ENCODE measurements at places on chromosomes 4 and X.
A peak's percentile ranks its signal among the peaks of the same experiment; 100 is the strongest.

- no peaks in the 10 kb centered on the region for H3K4me1 ChIP-seq
- H3K27ac ChIP-seq: no peak overlapping the region
- H3K4me3 ChIP-seq: no peak overlapping the region
These were observed 31.5 kb downstream of the TMEM271 start for GRCh38 chr4:544386-545105.

DNA sequence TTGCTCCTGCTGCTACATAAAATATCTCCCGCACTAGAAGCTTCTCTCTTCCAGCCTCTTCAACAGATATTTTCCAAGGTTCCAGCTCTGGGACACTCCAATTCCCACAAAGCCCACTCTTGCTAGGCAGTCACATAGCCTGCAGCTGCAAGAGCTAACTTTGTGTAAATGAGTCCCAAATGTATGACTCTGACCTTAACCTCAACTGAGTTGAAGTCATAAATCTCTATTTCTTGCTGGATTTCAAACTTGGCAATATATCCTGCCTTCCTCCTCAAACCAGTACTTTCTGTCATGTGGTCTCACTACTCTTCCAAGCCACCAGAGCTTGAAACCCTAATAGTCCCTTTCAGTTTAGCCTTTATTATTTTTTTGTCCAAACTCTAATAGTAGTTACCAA, 315.4 kb upstream of the GRIA3 start:
- H3K4me3 ChIP-seq: no peak overlapping the region
- H3K4me1 ChIP-seq: no peaks in the 10 kb centered on the region
- no peak for DNase-seq

DNA sequence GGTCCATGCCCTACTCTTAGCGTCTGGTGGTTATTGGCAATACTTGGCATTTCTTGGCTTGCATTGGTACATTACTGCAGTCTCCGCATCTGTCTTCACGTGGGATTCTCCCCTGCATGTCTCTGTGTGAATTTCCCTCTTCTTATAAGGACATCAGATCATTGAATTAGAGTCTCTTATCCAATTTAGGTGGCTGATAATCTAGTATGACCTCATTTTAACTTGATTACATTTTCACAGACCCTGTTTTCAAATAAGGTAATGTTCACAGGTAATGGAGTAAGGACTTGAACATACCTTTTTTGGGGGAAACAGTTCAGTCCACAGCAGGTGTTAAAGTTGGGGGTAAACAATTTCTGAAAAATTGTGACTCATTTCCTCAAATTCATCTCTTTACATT, 16.6 kb downstream of the KIAA0232 start:
- H3K4me1 ChIP-seq: peaks cover 17% of the 10 kb centered on the region
- no peaks in the 10 kb centered on the region for H3K36me3 ChIP-seq
- no peak overlapping the region for H3K4me3 ChIP-seq
- DNase-seq: no peak
- H3K27me3 ChIP-seq: no peaks in the 10 kb centered on the region

- no peaks in the 10 kb centered on the region for H3K36me3 ChIP-seq
- H3K4me3 ChIP-seq: no peak overlapping the region
- no peaks in the 10 kb centered on the region for H3K27me3 ChIP-seq
- no peak for DNase-seq
- no peaks in the 10 kb centered on the region for H3K4me1 ChIP-seq
These were observed 41.5 kb upstream of the PGRMC1 start for GRCh38 chrX:119194621-119195020.

- H3K4me3 ChIP-seq: no peak overlapping the region
- DNase-seq: no peak
- H3K27me3 ChIP-seq: no peaks in the 10 kb centered on the region
- H3K36me3 ChIP-seq: no peaks in the 10 kb centered on the region
These were observed 305.9 kb downstream of the AFF2 start for GRCh38 chrX:148806145-148806870.

GRCh38 chr4:152860046-152860445, 76.1 kb upstream of the FHDC1 start:
- no peaks in the 10 kb centered on the region for H3K4me1 ChIP-seq
- peaks cover 14% of the 10 kb centered on the region for H3K36me3 ChIP-seq
- H3K4me3 ChIP-seq: no peak overlapping the region
- no peak overlapping the region for H3K27ac ChIP-seq

DNA sequence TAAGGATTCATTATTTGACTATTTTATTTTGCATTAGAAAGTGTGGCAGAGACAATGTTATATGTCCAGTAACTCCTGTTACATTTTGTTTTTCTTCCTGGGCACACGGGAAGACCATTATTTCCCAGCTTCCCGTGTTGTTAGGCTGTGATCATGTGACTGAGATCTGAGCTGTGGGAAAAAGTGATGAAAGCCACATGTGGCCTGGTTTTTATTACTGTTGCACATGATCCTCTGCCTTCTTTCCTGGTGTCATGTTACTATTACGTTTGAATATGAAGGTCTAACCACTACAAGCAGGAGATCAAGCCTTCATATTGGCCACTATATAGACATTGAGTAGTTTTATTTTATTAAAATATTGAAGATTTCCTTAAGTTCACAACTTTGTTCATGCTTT, 28.2 kb upstream of the MID1 start:
- H3K27me3 ChIP-seq: no peaks in the 10 kb centered on the region
- no peaks in the 10 kb centered on the region for H3K4me1 ChIP-seq
- H3K27ac ChIP-seq: no peak overlapping the region
- H3K36me3 ChIP-seq: no peaks in the 10 kb centered on the region
- H3K4me3 ChIP-seq: no peak overlapping the region

DNA sequence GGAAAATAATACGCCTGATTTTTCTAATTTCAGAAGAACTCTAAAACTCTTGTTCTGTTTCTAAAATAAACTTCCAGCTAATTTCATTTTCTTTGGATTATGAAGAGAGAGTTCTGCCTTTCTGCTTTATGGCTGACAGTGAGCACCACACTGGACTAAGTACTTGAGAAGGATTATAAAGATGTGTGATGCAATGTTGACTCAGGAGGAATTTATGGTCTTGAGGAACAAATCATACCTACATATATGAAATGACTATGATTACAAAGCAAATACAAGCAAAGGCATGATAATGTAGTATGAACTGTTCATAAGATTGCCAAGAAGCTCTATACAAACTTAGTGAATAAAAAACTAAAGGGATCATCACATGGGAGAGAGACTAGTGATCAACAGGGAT, 13.0 kb upstream of the SLC25A5 start:
- no peaks in the 10 kb centered on the region for H3K27me3 ChIP-seq
- H3K36me3 ChIP-seq: no peaks in the 10 kb centered on the region
- H3K4me3 ChIP-seq: no peak overlapping the region
- H3K27ac ChIP-seq: no peak overlapping the region
- no peak for DNase-seq

- no peaks in the 10 kb centered on the region for H3K27me3 ChIP-seq
- no peaks in the 10 kb centered on the region for H3K36me3 ChIP-seq
- no peak overlapping the region for H3K27ac ChIP-seq
- no peak for DNase-seq
These were observed 35.5 kb downstream of the EREG start for GRCh38 chr4:74400395-74400794.

- no peak overlapping the region for H3K4me3 ChIP-seq
- H3K36me3 ChIP-seq: no peaks in the 10 kb centered on the region
- no peak overlapping the region for H3K27ac ChIP-seq
- no peaks in the 10 kb centered on the region for H3K27me3 ChIP-seq
- DNase-seq: no peak
These were observed 46.3 kb downstream of the TBCK start for GRCh38 chr4:106269711-106270110.

DNA sequence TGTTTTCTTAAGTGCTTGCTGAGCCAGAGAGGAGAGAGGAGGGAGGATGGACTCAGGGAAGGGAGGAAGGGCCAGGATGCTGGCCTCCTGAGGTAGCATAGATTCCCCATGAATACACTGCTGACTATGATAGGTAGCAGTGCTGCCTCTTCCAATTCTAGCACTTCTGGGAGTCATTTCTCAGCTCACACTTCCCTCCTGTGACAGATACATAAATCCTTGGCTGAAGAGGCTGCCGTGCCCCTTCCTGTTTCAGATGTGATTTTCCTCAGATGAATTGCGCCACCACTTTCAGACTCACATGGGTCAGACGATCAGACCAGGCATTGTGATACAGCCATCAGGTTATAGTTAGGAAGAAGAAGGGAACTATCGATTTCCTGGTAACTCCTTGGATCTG, 22.4 kb downstream of the TSC22D3 start:
- no peak for DNase-seq
- no peaks in the 10 kb centered on the region for H3K27me3 ChIP-seq
- H3K4me1 ChIP-seq: no peaks in the 10 kb centered on the region
- H3K36me3 ChIP-seq: no peaks in the 10 kb centered on the region
- H3K27ac ChIP-seq: peak overlapping the region; percentile 69

DNA sequence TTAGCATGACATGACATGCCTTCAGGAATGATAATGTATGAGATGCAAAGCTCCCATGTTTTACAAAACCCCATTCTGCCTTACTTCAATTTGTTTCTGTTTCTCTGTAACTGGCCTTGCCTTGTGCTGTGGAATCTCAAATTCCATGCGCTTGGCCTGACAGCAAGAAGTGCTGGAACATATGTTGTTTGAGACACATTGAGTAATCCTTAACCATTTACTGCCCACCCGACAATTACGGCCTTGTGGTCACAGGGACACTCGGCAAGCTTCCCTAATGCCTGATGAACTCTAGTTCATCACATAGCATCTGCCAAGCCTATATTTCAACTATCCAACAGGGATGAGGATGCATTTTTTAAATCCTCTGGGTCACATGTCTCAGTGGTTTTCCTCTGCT, 226.4 kb upstream of the CASK start:
- H3K27me3 ChIP-seq: no peaks in the 10 kb centered on the region
- no peak overlapping the region for H3K27ac ChIP-seq
- no peak overlapping the region for H3K4me3 ChIP-seq
- no peaks in the 10 kb centered on the region for H3K36me3 ChIP-seq
- no peak for DNase-seq
- H3K4me1 ChIP-seq: no peaks in the 10 kb centered on the region

DNA sequence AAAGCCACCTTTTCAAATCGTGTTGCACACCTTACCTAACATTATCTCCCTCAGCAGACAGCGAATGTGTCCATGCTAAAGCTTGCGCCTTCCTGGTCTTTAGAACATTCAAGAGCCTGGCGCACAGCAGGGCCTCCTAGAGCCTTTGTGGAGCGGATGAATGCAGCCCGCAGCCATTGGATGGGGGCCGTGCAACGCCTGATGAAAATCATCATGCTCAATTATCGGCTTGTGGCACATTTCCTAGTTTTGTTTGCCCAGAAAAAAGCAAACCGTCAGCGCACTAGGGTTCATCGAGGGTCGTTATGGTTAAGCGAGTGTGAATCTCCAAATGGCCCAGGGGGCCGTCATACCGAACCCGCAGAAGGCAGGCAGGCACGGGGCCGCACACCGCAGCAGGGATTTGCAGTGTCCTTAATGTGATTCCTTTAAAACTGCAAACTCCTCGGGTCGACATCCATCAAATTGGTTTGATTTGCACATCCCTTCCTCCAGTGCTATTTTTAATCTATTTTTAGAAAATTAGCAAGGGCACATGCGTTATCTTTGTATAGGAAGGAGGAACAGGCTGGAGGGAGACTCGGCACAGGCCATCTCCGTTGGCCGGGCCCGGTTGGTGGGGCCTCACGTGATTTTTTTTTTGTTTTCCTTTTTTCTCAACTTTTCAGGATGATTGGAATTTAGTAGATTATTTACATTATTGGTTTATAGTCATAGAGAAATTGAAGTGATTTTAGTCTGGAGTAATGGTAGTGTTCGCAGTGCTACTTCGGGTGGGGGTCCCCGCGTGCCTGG, 53.1 kb downstream of the ABLIM2 start:
- H3K4me1 ChIP-seq: peaks cover 9% of the 10 kb centered on the region
- H3K36me3 ChIP-seq: no peaks in the 10 kb centered on the region
- H3K4me3 ChIP-seq: no peak overlapping the region
- H3K27ac ChIP-seq: no peak overlapping the region
- DNase-seq: no peak
